ENCODE measurements at places on chromosomes 6 and 20.

GRCh38 chr6:109511832-109512231, 28.8 kb upstream of the ZBTB24 start:
- DNase-seq = peak; percentile 6

- DNase-seq = no peak
Observed at GRCh38 chr6:54646069-54646950, 200.3 kb upstream of the FAM83B start.

- peak; percentile 84 for DNase-seq
Observed at GRCh38 chr6:5030596-5031136, 26.8 kb upstream of the RPP40 start.

- no peak for DNase-seq
Observed at GRCh38 chr20:51511861-51512619, 30.5 kb downstream of the NFATC2 start.

GRCh38 chr20:37226889-37227288, 34.7 kb downstream of the GHRH start:
- DNase-seq = no peak

GRCh38 chr6:108748959-108749358, 99.3 kb upstream of the ARMC2 start:
- DNase-seq = no peak

DNA sequence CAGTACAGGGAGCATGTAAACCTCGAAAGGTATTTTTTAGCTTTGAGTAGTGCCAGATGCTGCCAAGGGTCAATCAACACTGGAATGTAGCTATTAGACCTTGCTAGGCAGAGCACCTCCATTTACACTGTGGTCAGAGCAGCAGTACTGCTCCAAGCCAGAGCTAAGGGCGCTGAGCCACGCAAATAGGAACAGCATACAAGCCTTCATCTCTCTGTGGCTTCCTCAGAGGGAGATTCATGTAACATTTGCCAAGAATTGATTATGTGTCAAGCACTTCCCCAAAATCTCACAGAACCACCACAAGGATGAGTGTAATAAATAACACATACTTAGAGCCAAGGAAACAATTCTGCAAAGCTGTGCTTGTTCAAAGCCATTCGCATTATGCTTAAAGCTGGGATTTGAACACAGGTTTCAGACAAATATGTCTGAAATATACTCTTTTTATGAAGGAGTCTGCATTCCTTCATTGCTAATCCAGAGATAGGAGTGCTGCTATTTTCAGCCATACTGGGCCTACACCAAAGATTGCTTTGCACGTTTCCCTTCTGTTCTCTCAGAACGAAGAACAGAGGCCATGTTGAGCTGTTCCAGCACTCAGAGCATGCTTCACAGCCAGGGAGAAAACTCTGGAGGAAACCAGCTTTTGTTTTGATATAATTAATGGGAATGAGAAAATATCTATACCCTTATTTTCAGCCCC, 97.7 kb downstream of the SLC16A10 start:
- no peak for DNase-seq

- no peak for DNase-seq
Observed at GRCh38 chr20:62412194-62413024, 5.3 kb upstream of the CABLES2 start.

- no peak for DNase-seq
Observed at GRCh38 chr20:51444467-51444866, 98.1 kb downstream of the NFATC2 start.

DNA sequence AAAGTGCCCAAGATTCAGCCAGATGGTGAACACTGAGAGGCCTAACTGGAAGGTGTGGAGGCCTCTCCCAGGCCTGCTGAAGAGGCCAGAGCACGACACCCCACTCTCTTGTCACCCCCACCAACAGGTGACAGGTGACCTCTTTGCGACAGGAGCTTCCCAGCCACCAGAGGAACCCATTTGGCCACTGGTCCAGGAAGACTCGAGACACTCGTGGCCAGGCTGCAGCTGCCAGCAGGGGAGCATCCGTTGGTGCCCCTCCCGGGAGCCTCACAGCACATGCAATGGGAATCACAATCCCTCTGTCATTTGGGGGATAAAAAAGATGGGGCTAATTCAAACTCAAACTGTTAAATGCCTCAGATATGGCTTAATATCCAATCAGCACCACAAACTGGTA, 163.4 kb downstream of the INSM1 start:
- DNase-seq = no peak

DNA sequence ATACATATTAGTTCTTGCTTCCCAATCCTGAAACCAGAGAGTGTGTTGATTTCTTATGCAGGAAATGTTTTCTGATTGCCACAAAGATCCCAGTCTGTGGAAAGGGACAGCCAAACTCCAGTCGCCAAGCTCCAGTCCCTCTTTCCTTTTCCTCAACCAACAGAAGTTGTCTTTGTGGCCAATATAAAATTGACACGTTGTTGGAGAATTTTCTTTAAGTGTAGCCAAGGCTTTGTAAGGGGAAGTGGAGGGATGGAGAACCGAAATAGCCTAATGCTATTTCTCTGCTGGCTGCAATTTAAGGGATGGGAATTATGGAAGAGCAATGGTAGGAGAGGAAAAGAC, 5.4 kb downstream of the ADGRB3 start:
- no peak for DNase-seq

DNA sequence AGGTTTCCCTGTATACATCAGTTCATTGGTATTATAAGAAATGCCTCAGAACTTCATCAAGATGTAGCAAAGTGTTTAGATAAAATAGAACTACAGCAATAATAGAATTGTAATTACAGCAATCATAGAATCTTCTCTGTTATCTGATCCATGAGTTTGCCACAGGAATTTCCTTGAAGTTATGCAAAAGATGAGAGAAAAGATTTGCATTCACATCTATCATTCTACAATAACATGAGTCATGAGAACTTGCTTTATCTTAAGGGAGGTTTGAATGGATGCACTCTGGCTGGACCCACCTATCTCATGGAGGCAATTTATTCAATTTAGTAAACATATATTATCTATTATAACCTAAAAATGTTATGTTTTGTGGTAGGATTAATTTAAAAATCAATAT, 329.8 kb upstream of the EPHA7 start:
- DNase-seq = no peak

DNA sequence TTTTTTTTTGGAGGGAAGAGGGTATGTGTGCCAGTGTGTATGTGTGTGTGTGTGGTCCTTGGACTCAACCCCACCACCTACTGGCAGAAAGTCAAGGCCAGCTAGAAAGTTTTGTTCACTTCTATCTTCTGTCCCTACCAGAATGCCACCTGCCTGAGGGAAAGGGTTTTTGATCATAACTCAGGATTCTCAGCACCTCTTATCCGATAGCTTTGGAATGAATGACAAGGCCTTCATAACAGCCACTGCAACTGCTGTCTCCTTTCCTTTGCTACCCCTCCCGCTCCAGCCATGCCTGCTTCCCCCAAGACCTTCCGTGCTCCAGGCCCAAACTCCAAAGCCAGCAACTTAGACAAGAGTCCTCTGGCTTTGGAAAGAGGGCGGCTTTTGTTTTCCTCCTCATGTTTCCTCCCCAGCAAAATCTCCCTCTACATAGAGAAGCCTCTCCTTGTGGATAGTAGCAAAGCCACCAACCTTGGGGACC, 18.7 kb downstream of the BTN3A1 start:
- DNase-seq = peak; percentile 64

DNA sequence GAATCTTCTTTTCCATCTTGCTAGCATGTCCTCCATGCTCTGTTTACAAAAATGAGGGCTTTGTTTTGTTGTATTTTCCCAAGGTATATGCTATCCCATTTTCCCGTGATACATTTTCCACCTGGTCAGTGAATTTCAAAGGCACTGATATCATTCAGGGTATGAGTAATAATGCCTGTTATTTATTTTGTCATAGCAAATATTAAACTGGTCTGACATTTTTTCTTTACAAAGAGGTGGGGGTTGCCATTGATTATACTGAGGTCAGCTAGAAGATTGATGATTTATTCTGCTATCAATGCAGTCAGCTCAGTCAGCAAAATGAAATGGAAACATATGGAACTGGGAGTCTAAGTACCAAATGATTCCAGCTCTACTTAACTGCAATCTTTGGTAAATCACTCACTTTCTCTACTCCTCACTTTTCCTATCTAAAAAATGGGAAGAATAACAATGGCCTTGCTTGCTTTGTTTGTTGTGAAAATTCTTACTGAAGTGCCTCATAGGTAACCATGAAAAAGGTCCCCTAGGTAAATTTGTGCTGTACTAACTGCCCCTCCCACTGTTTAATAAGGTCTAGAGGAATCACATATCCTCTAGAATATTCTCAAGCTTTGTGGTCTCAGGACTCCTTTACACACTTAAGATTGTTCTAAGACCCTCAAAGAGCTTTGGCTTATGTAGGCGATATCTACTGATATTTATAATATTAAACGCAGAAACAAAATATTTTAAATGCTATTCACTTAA, 64.0 kb downstream of the ARHGAP18 start:
- peak; percentile 85 for DNase-seq

DNA sequence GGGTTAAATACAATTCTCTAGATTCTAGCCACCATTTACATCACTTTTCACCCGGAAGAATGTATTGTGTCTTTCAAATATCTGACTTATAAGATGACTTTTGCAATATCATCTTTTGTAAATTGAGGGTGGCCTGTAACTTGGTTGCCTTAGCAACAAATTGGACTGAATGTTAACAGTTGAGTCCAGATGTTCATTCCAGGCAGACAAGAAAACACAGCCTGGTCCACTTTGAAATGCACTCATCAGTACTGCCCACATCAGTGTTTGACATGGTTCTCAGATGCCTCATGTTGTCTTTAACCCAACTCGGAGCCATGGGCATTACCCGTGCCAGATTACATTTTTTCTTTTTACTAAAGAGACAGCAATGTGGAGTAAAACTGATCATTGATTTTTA, 781.6 kb upstream of the CHD6 start:
- DNase-seq = no peak

DNA sequence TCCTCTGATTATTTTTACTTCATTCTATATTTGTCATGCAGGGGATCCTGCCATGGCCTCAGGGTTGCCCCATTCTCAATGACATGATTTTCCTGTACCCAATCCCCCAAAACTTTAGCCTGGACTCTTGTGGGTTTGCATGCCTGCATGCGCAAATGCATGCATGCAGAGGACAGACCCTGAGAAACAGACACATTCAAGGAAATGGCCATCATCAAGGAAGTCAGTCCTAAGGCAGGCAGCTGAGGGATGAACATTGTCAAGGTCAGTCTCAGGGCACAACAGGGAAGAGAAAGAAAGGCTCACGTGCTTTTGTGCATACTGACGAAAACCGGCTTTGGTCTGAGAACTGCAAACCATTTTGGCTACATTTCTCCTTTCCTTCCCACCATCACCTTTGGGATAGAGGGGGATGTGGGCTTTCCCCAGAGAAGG, 13.1 kb downstream of the NEDD9 start:
- no peak for DNase-seq

DNA sequence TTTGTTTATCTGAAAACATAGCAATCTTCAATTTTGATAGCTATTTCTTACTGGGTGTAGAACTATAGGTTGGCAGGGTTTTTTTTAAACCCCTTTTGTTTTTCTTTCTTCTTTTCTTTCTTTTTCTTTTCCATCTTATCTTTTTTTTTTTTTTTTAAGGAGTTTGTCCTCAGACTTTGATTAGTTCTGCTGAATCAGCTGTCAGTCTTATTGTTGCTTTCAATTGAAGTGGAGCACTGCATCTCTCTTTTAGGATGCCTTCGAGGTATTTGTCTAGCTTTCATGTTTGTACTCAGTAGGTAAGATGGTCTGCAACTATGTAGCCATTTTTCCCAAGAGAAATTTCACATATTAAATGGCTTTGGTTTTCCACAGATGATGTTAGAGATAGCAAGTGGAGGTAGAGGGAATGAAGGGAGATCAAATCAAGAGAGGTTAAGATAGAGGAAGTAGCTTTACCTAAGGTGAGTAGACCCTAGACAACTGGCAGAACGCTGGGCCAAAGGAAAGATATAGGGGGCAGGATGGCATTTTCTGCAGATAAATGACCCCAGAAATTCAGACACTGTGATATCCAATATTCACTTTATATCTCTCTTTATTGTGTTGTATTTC, 137.1 kb downstream of the BCAS1 start:
- DNase-seq = no peak

DNA sequence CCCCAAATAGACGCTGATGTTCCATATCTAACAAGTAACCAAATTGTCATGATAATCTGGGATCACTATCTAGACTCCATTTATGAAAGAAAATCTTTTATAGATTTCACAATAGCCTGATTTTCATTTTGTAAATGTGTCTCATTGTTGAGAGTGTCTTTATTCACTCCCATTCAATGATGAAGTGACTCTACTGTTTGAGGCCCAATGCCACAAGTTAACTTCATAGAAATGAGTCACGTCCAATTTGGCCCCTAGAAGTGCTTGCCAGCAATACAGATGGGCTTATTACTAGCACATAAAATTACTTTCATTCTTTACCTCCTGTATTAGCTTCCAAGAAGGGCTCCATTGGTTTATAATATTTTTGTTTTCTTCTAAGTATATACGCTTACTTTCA, 6.3 kb downstream of the IPCEF1 start:
- DNase-seq = no peak

- DNase-seq = peak; percentile 36
Observed at GRCh38 chr20:3238616-3239025, 369 bp downstream of the SLC4A11 start.

- DNase-seq = no peak
Observed at GRCh38 chr6:34587325-34587724, 31.2 kb upstream of the SPDEF start.

DNA sequence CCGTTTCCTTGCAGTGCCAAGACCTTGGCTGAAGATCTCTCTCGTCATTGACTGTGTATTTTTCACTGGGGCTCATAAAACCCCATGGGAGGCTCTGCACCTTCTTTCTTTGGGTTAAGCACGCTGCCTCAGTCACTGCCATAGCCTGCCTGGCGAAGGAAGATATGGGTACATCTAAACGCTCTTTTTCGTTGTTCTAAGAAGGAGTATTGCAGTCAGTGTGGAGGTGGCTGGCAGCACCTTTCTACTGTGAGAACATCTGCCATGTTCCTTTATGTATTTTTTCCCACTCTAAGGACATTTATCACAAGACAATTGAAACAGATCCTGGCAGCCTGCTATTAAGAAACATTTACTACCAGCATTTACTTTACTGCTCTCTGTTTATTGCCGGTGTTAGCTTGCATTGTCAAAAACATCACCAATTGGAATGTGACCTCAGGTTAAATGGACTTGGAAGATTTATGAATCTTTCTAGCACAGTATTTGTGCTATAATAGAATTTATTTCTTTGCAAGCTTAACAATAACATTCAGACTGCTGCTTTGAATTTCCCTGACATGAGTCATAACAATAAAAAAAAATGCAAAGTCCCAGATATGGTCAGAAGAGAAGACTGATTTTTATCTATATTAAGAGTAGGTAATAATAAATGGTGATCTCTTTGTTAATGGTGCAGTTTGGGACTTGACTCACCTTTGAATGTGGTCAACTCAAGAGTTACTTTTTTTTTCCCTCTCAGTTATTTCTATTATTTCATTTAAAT, 62.2 kb upstream of the CLDN20 start:
- peak; percentile 87 for DNase-seq

Measured in lung microvascular endothelial cell (primary cell).